Choroid plexus epithelial cell (primary cell): ENCODE measurements at places on chromosomes 7 and 10.

DNA sequence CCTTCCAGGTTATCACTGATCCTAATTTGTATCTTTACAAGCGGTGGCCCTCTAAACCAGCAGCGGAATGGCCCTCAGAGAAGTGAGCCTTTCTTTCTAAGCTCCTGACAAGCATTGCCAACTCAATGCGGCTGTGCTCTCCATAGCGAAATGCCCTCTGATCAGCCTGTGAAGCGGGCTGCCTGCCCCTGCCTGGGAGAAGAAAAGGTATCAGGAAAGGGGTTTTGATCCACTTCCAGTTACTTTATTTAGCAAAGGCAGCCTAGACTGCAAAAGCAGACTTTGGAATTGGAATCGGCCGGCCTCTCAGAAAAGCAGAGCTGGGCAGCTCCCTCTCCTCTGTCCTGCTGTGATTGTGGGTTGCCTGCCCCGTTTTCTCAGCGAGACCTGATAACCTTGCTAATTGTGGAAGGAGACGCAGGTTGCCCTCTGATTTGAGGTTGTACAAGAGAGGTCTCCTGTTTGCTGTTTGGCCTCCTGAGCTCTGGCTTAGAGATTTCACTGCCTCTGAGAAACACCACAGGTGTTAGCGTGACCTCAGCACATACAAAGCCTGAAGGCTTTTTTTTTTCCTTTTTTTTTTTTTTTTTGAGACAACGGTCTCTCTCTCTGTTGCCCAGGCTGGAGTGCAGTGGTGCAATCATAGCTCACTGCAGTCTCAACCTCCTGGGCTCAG, 53.9 kb upstream of the SH2B2 start:
- no peak for DNase-seq

DNA sequence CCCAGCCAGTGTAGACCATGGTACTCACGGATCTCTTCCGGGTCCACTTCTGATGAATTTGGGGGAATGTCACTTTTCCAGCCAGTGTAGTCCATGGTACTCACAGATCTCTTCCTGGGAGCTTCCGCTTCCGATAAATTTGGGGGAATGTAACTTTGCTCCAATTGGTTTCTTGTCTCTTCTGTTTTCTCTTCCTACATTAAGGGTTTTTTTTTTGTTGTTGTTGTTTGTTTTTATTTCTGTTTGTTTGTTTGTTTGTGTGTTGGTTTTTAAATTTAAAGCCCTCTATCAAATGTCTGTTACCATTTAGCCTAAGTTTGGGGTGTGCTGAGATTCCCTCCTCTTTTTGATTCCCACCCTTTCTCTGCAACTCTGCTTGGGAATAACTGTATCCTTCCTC, 475.8 kb upstream of the FZD8 start:
- DNase-seq = no peak

- DNase-seq = no peak
Measured at GRCh38 chr7:133804127-133804526, 323.0 kb upstream of the LRGUK start.

DNA sequence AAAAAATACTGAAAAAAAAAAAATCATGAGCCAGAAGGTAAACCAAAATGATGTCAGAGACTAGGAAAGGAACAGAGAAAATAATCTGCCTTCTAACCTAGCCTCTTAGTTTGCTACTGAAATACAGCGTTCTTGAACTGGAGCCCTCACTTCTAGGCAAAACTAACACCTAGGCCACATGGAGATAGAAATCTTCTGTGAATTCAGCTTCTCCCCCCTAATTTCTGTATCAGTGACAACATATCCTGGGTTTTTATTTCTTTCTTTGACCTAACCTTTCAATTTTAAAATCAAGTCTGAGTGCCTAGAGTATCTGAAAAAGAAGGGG, 100.1 kb upstream of the GLCCI1 start:
- DNase-seq = no peak

- DNase-seq = no peak
Measured at GRCh38 chr10:90917238-90917967, 3.5 kb downstream of the ANKRD1 start.

DNA sequence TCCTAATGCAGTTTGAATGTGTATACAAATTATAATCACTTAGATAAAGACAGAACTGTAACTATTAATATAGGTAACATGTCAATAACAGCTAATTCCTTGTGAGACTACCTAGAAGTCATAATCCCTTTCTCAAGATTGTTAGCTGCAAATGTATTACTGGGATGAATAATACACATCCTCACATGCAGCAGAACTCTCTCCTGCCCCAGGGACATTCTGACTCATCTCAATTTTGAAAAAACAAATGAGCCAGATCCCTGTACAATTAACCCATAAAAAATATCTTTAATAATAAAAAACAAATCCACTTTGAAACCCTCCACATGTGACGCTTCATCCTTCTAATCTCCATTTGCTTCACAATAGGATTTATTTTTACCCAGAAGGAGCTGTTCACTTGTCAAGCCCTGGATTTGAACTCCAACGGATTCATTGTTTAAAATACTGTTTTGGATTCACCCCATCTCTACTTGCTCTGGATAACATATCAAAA, 428.4 kb upstream of the TEX47 start:
- no peak for DNase-seq

GRCh38 chr10:31076610-31076988, 44.9 kb upstream of the ZNF438 start:
- DNase-seq = no peak

DNA sequence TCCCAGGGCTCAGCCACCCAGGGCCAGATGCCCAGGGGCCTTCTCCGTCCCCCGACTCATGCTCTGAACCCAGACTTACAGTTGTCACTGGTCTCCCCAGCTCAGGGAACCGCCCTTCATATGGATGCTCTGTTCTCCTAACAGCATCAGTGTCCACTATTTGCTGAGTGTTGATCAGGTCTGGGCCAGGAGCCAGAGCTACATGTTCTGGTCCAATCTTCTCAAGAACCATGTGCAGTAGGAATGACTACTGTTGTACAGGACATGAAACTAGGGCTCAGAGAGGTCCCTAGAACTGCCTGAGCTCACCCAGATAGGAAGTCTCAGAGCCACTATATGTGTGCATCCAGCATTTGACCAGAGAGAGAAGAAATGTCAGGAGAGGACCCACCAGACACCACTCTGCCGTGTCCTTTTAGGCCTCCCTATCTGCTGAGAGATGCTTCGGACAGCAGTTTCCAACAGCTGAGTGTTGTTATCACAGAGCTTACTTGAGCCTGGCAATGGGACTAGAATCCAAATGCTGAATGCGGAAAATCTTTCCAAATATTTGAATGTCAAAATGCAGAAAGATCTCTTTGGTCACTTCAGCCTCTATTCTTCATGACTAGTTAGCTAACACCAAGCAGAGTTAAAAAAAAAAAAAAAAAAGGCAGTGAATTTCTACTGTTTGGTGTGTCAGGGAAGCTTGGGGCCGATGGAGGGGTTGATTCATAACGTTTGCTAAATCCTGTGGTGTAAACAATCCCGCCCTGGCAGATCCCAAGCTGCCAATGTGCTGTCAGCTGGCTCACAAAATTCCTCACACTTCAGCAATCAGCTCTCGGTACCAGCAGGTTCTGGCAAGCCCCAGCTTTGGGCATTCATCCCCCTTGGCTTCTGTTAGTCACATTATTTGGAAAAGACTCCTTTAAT, 246.1 kb downstream of the TNS3 start:
- peak; percentile 42 for DNase-seq

- DNase-seq = peak; percentile 62
Measured at GRCh38 chr10:76550806-76551205, 1086.8 kb downstream of the KCNMA1 start.

GRCh38 chr10:31188792-31189406, 130.1 kb upstream of the ZEB1 start:
- peak; percentile 29 for DNase-seq

GRCh38 chr10:108894402-108895301, 1028.7 kb downstream of the XPNPEP1 start:
- no peak for DNase-seq

GRCh38 chr7:157059534-157059933, 49.1 kb upstream of the MNX1 start:
- DNase-seq = no peak

GRCh38 chr10:98636921-98637329, 190.2 kb upstream of the HPS1 start:
- DNase-seq = no peak

- peak; percentile 62 for DNase-seq
Measured at GRCh38 chr7:2037808-2038522, 194.8 kb downstream of the MAD1L1 start.

GRCh38 chr10:78255796-78256638, 222.4 kb downstream of the RPS24 start:
- peak; percentile 95 for DNase-seq

DNA sequence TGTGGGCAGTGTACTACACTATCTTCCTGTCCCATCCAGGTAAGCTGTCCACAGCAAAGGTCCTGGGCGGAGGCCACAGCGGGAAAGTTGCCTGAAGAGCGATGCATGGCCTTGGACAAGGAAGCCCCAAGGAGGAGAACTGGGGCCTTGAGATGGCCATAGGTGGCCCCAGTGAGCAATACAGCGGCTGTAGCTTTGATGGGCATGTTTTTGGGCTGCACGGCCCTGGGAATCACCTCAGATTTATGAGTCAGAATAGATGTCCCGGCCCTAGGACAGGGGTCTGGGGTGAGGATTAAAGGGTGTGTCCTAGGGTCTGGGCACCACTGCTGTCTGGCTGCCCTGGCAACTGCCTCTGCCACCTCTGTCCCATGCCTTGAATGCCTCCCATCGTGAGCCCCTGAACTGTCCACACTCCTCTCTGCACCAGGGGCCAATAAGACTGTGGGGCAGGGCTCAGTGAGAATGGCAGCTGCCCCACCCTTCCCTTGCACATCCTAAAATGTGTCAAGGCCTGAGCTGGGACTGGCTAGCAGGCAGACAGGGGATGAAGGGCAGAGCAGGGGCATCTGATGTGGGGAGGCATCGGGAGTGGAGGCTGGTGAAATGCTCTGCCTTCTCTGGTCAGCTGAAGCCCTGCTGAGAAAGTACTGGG, 9.4 kb upstream of the IRF5 start:
- no peak for DNase-seq

- no peak for DNase-seq
Measured at GRCh38 chr10:30742471-30742870, 112.9 kb upstream of the LYZL2 start.

- DNase-seq = no peak
Measured at GRCh38 chr10:86282664-86283465, 83.7 kb downstream of the GRID1 start.

DNA sequence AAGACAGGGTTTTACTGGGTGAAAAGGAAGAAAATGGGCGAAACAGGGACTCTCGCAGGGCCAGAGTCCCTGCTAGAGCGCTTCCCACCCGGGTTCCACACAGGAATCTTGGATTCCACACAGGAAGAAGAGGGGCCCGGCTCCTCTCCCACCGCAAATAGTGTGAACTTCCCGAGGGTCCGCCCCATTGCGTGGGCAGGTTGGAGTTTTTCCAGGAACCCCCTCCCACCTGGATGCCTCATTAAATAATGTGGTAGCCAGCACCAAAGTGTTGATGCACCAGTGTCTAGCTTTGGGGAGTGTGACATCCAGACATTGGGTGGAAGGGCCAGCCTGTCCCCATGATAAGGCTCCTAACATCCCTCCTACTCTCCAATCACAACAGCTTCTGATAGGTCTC, 330.3 kb upstream of the ZNF32 start:
- DNase-seq = no peak

GRCh38 chr10:130498042-130498441, 361.9 kb downstream of the GLRX3 start:
- DNase-seq = no peak

DNA sequence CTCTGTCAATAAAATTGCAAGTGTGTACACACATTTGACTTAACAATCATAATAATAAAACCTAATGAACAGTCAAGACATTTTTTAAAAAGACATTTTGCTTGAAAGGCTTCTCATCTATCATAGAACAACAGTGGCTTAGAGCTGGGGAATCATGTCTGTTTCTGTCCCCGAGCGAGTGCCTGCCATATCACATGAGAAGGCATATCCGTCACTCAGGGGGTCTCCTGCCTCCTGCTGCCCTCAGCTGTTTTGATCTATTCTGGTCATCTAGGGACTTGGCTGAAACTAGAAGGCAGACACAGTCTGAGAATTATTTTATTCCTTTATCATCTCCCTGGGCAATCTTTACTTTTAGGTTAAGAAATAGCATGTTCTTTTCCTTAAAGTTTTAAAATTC, 278.7 kb upstream of the KLF6 start:
- no peak for DNase-seq

DNA sequence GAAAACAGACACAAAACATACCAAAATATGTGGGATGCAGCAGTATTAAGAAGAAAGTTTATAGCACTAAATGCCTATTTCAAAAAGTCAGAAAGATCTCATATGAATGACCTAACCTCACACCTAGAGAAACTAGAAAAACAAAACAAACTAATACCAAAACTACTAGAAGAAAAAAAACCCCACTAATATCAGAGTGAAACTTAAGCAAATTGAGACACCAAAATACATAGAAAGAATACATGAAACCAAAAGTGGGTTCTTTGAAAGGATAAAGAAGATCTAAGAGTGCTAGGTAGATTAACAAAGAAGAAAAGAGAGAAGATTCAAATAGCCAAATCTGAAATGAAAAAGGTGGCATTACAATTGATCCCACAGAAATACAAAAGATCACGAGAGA, 494.1 kb downstream of the SH2D4B start:
- DNase-seq = no peak

- DNase-seq = no peak
Measured at GRCh38 chr7:130136579-130137167, 66.3 kb downstream of the KLHDC10 start.

GRCh38 chr10:120657371-120657770, 193.8 kb upstream of the WDR11 start:
- no peak for DNase-seq

DNA sequence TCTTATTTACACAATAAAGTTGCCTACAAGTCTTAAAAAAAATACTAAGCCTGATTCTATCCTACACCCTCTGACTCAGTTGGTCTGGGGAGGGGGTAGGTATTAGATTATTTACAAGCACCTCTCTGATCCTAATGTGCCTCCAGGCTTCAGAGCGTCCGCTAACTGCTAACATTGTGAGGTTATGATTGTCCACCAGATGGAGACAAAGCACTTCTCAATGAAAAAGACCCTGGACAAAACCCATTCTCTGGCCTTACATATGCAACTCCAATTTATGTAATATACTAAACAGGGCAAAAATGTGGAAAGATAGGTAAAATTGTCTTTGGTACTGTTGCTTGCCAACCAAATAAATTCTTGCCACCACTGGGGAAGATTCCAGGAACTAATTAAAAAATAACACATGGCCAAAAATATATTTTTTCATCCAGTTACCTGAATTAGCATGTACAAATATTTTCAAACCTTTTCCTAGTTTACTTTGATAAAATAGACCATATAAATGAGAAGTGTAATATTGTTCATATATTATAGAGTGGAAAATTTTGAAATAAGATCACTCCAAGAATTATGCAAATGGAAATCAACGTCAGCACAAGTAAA, 92.4 kb downstream of the KIF20B start:
- DNase-seq = peak; percentile 88

DNA sequence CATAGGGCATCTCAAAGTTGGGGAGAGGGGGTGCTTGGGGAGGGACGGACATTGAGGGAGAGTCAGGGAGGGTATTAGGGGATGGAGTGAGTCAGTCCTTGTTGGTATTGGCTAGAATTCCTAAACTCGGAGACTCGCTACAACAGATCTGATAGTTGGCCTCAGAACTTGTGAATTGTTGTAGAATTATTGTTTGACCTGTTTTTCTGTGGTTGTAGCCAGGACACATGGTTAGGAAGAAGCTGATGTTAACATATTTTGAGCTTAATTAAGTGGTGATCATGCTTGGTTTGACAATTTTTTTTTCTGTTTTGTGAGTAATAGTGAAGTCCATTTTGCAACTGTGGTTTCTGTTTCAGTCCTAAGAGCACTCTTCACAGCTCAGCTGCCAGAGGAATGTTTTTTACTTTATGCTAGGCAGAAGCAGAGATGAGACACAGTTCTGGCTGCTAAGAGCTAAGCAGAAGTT, 1190.3 kb upstream of the C7orf33 start:
- DNase-seq = peak; percentile 80
